ENCODE measurements at places on chromosomes 1 and 21.

DNA sequence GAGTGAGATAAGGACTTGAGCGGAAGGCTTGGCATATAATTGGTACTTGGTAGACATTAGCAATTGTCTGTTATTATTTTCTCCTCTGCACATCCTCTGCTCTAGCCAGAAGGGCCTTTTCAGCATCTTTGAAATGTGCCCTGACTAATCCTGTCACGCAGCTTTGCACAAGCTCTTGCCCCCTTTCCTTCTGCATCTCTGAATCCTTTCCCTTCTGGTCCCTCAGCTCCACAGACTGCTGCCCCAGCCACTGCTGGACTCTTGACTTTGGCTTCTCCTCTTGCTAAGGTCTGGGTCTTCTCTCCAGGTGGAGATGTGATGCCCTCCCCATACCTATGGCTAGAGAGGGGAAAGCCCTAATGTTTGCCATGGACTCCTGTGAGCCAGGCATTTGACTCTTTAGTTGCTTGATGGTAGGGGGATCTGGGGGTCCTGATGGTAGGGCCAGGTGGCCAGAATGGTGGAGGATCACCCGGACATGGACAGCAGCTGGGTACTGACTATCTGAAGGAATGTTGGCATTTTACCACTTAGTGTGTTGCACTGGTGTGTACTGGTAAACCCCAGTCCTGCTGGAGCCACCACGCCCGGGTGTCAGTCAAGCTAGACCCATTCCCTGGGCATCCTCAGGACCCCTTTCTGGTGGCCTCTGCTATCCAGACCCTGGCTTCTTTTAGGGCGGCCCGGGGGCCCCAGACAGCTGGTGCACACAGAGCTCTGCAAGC is 4.4 kb downstream of the HPCA start:
- DNase-seq = no peak

DNA sequence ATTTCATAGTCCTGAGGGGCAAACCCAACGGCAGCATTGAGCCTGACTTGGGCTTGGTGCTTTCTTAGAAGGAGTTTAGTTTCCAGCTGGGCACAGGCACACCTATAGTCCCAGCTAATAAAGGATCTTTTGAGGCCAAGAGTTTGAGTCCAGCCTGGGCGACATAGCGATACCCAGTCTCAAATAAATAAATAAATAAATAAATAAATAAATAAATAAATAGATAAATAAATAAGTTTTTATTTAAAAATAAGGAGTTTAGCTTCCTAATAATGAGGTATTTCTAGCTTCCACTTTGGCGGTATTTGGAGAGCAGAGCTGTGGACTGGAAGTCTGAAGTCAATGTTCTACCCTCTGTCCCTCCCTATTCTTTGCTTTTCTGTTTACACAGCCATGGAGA is 186.6 kb downstream of the URB2 start:
- no peak for DNase-seq

GRCh38 chr1:244614113-244614836 is 38.7 kb upstream of the DESI2 start:
- DNase-seq = no peak

- no peak for DNase-seq
Observed at GRCh38 chr1:87167848-87168525, 160.7 kb upstream of the LMO4 start.

GRCh38 chr1:243917177-243917862 is 67.3 kb upstream of the AKT3 start:
- DNase-seq = no peak

GRCh38 chr1:18653367-18653766 is 22.7 kb downstream of the PAX7 start:
- DNase-seq = no peak

GRCh38 chr21:24716281-24716918 is 890.9 kb downstream of the MRPL39 start:
- DNase-seq = no peak

- DNase-seq = no peak
Observed at GRCh38 chr1:37656026-37656425, 21.3 kb upstream of the RSPO1 start.

- no peak for DNase-seq
Observed at GRCh38 chr1:186498695-186499389, 37.9 kb upstream of the PDC start.
